ENCODE measurements at places on chromosomes 5 and 9. TPM values are rescaled to one million over a fixed set of nuclear protein-coding genes. Genes with fewer than 3 reads are reported as not detected.
A peak's percentile ranks its signal among the peaks of the same experiment; 100 is the strongest.

BAAT gene
- 0.06 TPM for total RNA-seq

GRCh38 chr5:134466241-134467069 is 54.8 kb upstream of the CDKN2AIPNL start:
- DNase-seq: peak; percentile 98

GRCh38 chr5:83900306-83900705 is 179.7 kb upstream of the HAPLN1 start:
- DNase-seq: no peak

ZDHHC11B gene
- not detected for total RNA-seq

DPYSL3 gene
- total RNA-seq: 66.9 TPM

DNA sequence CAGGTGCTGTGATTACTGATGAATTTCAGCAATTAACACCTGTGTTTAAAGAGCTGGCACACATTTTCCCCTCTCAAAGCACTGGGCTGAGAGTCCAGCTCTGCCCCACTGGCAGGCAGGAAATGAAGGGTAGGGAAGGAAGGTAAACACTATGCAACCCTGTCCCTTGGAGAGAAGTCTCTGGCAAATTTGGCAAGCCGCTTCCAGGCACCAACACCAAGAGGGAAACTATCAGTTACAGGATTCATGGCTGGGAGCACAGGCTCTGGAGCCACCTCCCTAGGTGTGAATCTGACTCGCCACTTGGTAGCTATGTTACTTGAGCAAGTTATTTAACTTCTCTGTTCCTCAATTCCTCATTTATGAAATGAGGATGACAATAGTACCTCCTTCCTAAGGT is 3.3 kb downstream of the ANKS6 start:
- DNase-seq: no peak

- peak; percentile 78 for DNase-seq
Observed at GRCh38 chr9:121743441-121744001, 92.1 kb downstream of the DAB2IP start.

MSX2 gene
- 4.9 TPM for total RNA-seq

SUSD3 gene
- total RNA-seq: not detected

PANK3 gene
- total RNA-seq: 37.9 TPM
